ENCODE measurements at places on chromosomes 6 and 20.
A peak's percentile ranks its signal among the peaks of the same experiment; 100 is the strongest.

GRCh38 chr20:44866703-44867335 lies 18.7 kb upstream of the YWHAB start:
- DNase-seq, result no peak

GRCh38 chr6:97726378-97726777 lies 443.4 kb upstream of the MMS22L start:
- DNase-seq, result no peak

- DNase-seq, result no peak
Measured at GRCh38 chr6:4133941-4134838, 1.2 kb downstream of the ECI2 start.

GRCh38 chr6:170176136-170176897 lies 114.6 kb downstream of the DLL1 start:
- DNase-seq, result no peak

DNA sequence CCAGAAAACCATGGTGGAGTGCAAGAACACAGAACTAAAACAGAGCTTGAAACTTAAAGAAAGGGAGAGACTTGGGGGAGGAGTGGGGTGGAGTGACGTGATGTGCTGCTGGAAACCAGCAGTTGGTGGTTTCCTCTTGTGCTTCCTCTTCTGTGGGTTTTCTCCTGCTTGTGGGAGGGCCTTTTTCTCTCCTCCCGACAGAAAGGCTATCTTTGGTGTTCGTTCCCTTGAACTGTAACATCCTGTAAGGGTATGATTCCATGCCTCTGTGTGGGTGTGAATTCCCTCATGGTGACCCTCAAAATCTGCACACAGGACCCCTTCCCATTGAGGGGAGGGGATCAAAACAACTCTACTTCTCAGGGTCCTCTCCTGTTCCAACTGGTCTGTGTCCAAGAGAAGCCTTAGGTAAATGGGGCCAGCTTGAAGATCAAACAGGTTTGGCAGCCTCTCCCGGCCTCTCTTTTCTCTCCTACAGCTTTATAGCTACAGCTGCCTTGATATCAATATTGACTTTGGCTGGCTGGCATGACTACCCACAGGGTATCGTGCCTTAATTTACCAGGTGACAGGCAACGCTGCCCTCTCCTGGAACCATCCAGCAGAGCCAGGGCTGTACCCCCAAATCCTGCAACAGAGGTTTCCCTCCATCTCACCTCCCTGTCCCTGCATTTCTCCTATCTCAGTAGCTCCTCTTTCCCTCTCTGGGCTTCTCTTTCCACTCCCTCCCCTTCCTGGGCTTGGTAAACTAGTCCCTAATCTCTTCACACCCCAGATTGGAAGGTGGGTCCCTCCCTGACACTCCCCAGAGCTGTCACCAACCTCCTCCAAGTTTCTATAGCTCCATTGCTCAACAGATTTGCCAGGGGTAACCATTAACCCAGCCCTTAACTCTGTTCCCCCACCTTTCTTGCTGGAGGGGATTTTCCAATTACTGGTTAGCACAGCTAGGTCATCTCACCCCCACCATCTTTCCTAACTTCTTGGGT lies 1.5 kb upstream of the MSH5 start:
- DNase-seq, result peak; percentile 41

- DNase-seq, result no peak
Measured at GRCh38 chr6:158060455-158061360, 79.0 kb downstream of the SYNJ2 start.

DNA sequence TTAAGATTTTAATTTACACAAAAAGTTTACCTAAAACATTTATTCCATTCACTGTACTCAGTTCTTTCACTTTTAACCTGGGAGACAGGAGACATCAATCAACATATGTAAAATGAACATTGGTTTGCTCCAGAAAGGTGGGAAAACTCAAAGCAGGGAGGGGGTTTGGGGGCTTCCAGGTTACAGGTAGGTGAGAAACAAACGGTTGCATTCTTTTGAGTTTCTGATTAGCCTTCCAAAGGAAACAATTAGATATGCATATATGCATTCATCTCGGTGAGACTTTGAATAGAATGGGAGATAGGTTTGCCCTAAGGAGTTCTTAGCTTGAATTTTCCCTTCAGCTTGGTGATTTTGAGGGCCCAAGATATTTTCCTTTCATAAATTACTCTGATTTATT lies 38.2 kb upstream of the HDAC2 start:
- no peak for DNase-seq

GRCh38 chr20:48015141-48015910 lies 230.0 kb upstream of the SULF2 start:
- DNase-seq, result no peak

- DNase-seq, result no peak
Measured at GRCh38 chr6:79238919-79239318, 4.4 kb upstream of the HMGN3 start.

DNA sequence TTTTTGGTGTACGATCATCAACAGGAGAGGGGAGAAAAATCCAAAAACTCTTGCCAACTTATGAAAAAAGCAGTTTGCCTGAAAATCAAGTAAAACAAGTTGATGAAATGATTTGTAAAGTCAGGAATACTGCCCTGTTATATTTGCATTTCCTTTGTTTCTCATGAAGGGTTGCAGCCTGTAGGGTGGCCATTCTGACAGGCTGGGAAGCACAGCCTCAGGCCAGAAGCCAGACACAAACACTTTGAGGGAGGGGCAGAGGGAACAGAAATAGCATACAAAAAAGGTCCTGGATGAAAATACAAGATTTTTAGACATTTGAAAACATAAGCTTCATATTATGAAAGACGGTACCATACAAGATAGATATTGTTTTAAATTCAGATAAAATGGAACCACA lies 109.8 kb downstream of the DTNBP1 start:
- no peak for DNase-seq

- DNase-seq, result no peak
Measured at GRCh38 chr20:49865559-49865958, 49.8 kb downstream of the SPATA2 start.

DNA sequence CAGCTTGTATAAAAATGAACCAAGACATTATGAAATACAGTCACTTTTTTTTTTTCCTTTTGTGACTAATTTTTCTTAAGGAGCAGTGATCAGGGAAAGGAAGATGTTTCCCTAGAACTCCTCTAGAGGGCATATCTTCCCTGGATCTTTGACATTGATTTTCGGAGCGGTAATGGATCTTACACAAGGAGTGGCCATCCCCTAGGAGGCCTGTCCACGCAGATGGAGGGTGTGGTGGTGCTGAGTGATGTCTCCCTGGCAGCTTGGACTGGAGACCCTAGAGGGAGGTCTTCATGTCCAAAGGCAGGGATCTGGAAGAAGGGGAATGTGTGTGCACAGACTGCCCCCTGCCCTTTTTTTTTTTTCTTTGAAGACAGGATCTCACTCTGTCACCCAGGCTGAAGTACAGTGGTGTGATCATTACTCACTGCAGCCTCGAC lies 7.0 kb upstream of the KIFC1 start:
- DNase-seq, result no peak

GRCh38 chr6:150143516-150144293 lies 861 bp downstream of the PPP1R14C start:
- DNase-seq, result no peak

DNA sequence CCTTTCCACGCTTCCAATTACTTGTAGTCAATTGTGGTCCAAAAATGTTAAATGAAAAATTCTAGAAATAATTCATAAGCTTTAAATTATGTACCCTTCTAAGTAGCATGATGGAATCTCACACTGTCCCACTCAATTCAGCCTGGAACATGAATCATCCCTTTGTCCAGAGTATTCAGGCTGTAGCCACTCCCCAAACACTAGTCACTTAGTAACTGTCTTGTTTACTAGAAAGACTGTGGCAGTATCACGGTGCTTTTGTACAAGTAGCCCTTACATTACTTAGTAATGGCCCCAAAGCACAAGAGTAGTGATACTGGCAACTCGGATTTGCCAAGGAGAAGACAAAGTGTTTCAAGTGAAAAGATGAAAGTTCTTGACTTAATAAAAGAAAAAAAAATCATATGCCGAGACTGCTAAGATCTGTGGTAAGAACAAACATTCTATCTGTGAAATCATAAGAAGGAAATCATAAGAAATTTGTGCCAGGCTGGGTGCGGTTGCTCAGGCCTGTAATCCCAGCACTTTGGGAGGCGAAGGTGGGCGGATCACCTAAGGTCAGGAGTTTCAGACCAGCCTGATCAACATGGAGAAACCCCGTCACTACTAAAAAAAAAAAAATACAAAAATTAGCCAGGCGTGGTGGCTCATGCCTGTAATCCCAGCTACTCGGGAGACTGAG lies 168.5 kb upstream of the SIM1 start:
- DNase-seq, result no peak

DNA sequence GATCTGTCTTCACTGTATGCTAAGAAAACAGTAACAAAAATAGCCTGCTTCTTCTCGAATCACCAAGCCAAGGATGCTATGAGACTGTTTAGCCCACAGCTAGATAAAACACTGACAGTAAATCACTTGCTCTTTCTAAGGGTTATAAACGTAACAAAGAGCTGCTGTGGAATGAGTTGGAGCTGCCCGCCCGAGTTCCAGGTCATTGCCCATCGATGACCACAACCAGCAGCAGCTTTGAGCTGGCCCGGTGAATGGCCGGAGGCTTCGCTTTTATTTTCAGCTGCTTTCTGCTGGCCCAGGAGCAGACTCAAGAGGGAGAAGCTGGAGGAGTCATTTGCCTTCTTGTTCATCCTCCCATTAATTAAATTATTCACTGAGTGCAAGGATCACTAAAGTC lies 82.2 kb upstream of the CDH4 start:
- DNase-seq, result no peak

DNA sequence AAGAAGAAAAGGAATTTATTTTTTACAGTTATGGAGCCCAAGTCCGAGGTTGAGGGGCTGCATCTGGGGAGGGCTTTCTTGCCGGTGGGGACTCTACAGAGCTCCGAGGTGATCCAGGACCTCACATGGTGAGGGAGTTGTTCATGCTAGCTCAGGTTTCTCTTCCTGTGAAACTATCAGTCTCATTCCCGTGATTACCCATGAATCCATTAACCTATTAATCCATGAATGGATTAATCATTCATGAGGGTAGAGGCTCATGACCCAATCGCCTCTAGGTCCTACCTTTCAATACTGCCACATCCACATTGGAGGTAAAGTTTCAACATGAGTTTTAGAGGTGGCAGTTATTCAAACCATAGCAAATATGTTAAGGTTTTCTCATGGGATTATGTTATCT lies 3.8 kb downstream of the DSE start:
- DNase-seq, result no peak

- no peak for DNase-seq
Measured at GRCh38 chr20:36613974-36614373, 8.4 kb downstream of the RAB5IF start.

DNA sequence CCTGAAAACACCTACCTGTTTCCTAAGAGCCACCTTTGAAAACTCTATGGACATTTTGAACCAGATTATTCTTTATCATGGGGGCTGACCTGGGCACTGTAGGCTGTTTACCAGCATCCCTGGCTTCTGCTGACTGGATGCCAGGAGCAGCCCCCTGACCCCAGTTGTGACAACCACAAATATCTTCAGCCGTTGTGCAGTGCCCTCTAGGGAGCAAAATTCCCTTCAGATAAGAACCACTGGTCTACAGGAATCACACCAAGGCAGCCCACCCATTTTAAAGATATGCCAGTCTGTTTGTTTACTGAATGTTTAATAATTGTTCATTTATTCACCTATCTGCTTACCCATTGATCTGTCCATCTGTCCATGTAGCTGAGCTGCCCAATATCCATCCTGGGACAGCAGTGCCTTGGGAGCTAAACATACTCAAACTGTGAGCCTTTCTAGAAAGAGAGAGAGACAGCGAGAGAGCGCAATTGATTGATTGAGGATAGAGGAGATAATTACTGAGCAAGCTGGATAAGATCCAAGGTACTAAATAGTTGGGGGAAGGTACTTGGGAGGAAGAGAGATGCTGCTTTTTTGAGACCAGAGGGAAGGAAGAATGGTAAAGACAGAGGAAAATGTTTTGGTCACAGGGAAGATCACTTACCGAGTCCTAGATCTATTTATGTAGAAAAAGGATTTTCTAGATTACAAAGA lies 276.8 kb downstream of the NRN1 start:
- DNase-seq, result no peak

- no peak for DNase-seq
Measured at GRCh38 chr20:54251096-54251495, 43.2 kb downstream of the PFDN4 start.

DNA sequence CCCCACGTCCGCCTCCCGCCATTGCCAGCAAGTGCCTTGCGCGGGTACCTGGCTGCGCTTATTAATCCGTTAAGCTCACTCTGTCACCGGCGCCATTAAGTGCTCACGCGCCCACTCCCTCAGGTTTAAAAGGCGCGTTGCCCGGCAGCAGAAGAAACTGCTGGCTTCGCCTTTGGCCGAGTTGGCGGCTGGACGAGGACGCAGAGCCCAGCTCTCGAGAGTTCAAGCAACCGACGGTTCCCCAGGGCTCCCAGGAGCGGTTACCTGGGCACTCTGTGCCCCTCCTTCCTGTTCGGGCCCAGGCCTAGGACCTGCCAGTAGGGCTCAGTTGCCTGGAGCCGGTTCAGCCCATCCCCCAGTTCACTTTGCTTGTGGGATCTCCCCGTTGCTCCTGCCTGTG lies at the start of gene GGTLC1:
Gene GGTLC1, minus strand, starts transcription at position 219 of the 400 bp plus-strand sequence. CDS start 2,168 bp downstream, outside the sequence.
- DNase-seq, result no peak

GRCh38 chr6:145587334-145587733 lies 148.0 kb downstream of the EPM2A start:
- DNase-seq, result no peak

GRCh38 chr6:17454316-17455005 lies 61.1 kb downstream of the CAP2 start:
- no peak for DNase-seq

GRCh38 chr20:51542033-51542570 lies 417 bp downstream of the NFATC2 start:
- DNase-seq, result peak; percentile 53

All from stimulated activated CD8-positive, alpha-beta memory T cell treated with anti-CD3 and anti-CD28 coated beads, Interleukin-15, amount 100 ng/mL, for 48 hours (primary cell).